GM23248 (cell line): ENCODE measurements at places on chromosomes 7 and 10. TPM values are rescaled to one million over a fixed set of nuclear protein-coding genes. Genes with fewer than 3 reads are reported as not detected.

The ZRANB1 gene
- 6.0 and 6.6 TPM in 2 replicates for polyA plus RNA-seq

The CNNM1 gene
- polyA plus RNA-seq, result 0.95 and 1.1 TPM in 2 replicates

The BTBD16 gene
- polyA plus RNA-seq, result not detected in 2 replicates

The GTF2IRD1 gene
- polyA plus RNA-seq, result 6.6 and 7.0 TPM in 2 replicates

The FOXP2 gene
- 1.9 and 2.3 TPM in 2 replicates for polyA plus RNA-seq

The MLXIPL gene
- polyA plus RNA-seq, result not detected in 2 replicates

The FAM25C gene
- not detected in 2 replicates for polyA plus RNA-seq

The CNTNAP2 gene
- polyA plus RNA-seq, result not detected in 2 replicates

The ELFN1 gene
- 0.13 and 0.19 TPM in 2 replicates for polyA plus RNA-seq

The DRGX gene
- 0.09 and 0.20 TPM in 2 replicates for polyA plus RNA-seq

The PRSS58 gene
- polyA plus RNA-seq, result not detected in 2 replicates

The TUBB8 gene
- polyA plus RNA-seq, result not detected in 2 replicates

The TRIM8 gene
- 35.6 and 37.5 TPM in 2 replicates for polyA plus RNA-seq

The CHST15 gene
- 0.06 and 0.34 TPM in 2 replicates for polyA plus RNA-seq

The LOXL4 gene
- 319 and 320 TPM in 2 replicates for polyA plus RNA-seq

The PLPP4 gene
- polyA plus RNA-seq, result 32.1 and 34.4 TPM in 2 replicates

The BAG3 gene
- polyA plus RNA-seq, result 88.2 and 99.5 TPM in 2 replicates

The AS3MT gene
- polyA plus RNA-seq, result 0.49 and 1.2 TPM in 2 replicates

The CYP3A4 gene
- polyA plus RNA-seq, result not detected in 2 replicates

The KLHL7 gene
- 33.9 and 39.6 TPM in 2 replicates for polyA plus RNA-seq

The NDUFB8 gene
- 294 and 324 TPM in 2 replicates for polyA plus RNA-seq

The HTRA1 gene
- 220 and 303 TPM in 2 replicates for polyA plus RNA-seq

The SPAM1 gene
- polyA plus RNA-seq, result not detected in 2 replicates

The NPM3 gene
- 2.9 and 4.1 TPM in 2 replicates for polyA plus RNA-seq

The LIPN gene
- polyA plus RNA-seq, result not detected in 2 replicates

The FAM25G gene
- 1.1 and 1.4 TPM in 2 replicates for polyA plus RNA-seq

The GNAT3 gene
- not detected in 2 replicates for polyA plus RNA-seq

The OR6B1 gene
- polyA plus RNA-seq, result not detected in 2 replicates

The PODXL gene
- 32.8 and 33.6 TPM in 2 replicates for polyA plus RNA-seq

The AKR1D1 gene
- polyA plus RNA-seq, result not detected in 2 replicates

The CAPZA2 gene
- polyA plus RNA-seq, result 301 and 323 TPM in 2 replicates

The CLCN1 gene
- not detected in 2 replicates for polyA plus RNA-seq

The FAM131B gene
- 0.50 and 1.1 TPM in 2 replicates for polyA plus RNA-seq

The TMEM139 gene
- not detected in 2 replicates for polyA plus RNA-seq

The PHKG1 gene
- 0.41 TPM in 1 of 2 replicates, not detected in the other for polyA plus RNA-seq

The ENTPD1 gene
- polyA plus RNA-seq, result 0.29 and 0.35 TPM in 2 replicates

The SGMS1 gene
- 22.7 and 25.1 TPM in 2 replicates for polyA plus RNA-seq

The RAB11FIP2 gene
- polyA plus RNA-seq, result 7.5 and 9.0 TPM in 2 replicates

The HOXA1 gene
- polyA plus RNA-seq, result 1.6 and 1.8 TPM in 2 replicates

The NPFFR1 gene
- polyA plus RNA-seq, result not detected in 2 replicates

The TFPI2 gene
- polyA plus RNA-seq, result 706 and 730 TPM in 2 replicates

The SRI gene
- polyA plus RNA-seq, result 267 and 268 TPM in 2 replicates

The CALN1 gene
- polyA plus RNA-seq, result not detected in 2 replicates

The FKBP9 gene
- polyA plus RNA-seq, result 350 and 364 TPM in 2 replicates

The BICC1 gene
- 95.8 and 97.0 TPM in 2 replicates for polyA plus RNA-seq

The FAM221A gene
- 0.60 and 0.63 TPM in 2 replicates for polyA plus RNA-seq

The SP4 gene
- 2.1 and 2.3 TPM in 2 replicates for polyA plus RNA-seq

The LARP4B gene
- polyA plus RNA-seq, result 20.5 and 20.7 TPM in 2 replicates

The TFR2 gene
- 0.28 and 0.79 TPM in 2 replicates for polyA plus RNA-seq

The CYP2E1 gene
- polyA plus RNA-seq, result 0.31 and 0.79 TPM in 2 replicates

The SYNPO2L gene
- 0.33 and 0.34 TPM in 2 replicates for polyA plus RNA-seq

The DPY19L1 gene
- 3.0 and 3.4 TPM in 2 replicates for polyA plus RNA-seq

The PTF1A gene
- not detected in 2 replicates for polyA plus RNA-seq

The PSTK gene
- 7.0 and 7.1 TPM in 2 replicates for polyA plus RNA-seq

The ZDHHC16 gene
- polyA plus RNA-seq, result 68.2 and 70.1 TPM in 2 replicates

The PAPOLB gene
- 0.04 TPM in 1 of 2 replicates, not detected in the other for polyA plus RNA-seq

The UNC5B gene
- polyA plus RNA-seq, result 2.7 and 3.0 TPM in 2 replicates

The SLC13A1 gene
- not detected in 2 replicates for polyA plus RNA-seq

The RP9 gene
- 23.9 and 24.7 TPM in 2 replicates for polyA plus RNA-seq
